ENCODE measurements at places on chromosomes 11 and 22. TPM values are rescaled to one million over a fixed set of nuclear protein-coding genes. Genes with fewer than 3 reads are reported as not detected.

The TUBA8 gene
- total RNA-seq, result 0.17 TPM

The LMNTD2 gene
- total RNA-seq, result 1.7 TPM

The OR2AG2 gene
- total RNA-seq, result 0.09 TPM

The THAP7 gene
- 19.9 TPM for total RNA-seq

The GGTLC3 gene
- total RNA-seq, result not detected

The HEPN1 gene
- not detected for total RNA-seq

Measured in HFFc6 (cell line).